CD4-positive, alpha-beta T cell treated with Interleukin-4 for 4 hours (primary cell): ENCODE measurements at places on chromosomes 11 and 22.
A peak's percentile ranks its signal among the peaks of the same experiment; 100 is the strongest.

DNA sequence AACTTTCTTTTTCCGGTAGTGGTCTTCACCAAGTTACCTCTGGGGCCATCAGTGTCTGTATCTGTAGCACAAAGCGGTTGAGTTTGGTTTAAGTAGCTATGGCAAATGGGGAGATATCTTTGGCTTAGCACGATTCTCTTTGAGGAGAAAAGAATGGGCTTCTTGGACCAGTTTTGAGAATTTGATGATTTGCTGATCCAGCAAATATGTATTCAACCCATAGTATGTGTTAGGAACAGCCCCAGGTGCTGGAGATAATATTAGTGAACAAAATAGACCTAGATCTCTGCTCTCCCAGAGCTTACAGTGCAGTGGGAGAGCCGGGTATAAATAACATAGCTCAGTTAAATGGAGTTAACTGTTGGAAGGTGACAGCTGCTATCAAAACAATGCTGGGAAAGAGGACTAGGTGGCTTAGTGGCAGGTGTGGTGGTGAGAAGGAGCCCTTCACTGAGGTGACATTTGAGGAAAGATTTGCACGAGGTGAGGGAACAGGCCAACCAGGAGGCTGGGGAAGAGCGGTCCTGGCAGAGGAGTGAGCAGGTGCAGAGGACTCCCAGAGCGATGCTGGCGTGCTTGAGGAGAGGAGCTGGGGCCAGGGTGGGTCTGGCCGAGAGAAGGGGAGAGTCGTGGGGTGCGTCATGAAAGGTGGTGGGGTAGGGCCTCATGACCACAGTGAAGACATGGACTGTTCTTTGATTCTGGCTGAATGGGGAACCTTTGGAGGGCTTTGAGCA, 5.0 kb downstream of the TBC1D22A start:
- no peak for DNase-seq

- DNase-seq, result no peak
Observed at GRCh38 chr11:113613619-113614018, 92.5 kb downstream of the TMPRSS5 start.

- no peak for DNase-seq
Observed at GRCh38 chr11:14617241-14618027, 26.2 kb upstream of the PDE3B start.

DNA sequence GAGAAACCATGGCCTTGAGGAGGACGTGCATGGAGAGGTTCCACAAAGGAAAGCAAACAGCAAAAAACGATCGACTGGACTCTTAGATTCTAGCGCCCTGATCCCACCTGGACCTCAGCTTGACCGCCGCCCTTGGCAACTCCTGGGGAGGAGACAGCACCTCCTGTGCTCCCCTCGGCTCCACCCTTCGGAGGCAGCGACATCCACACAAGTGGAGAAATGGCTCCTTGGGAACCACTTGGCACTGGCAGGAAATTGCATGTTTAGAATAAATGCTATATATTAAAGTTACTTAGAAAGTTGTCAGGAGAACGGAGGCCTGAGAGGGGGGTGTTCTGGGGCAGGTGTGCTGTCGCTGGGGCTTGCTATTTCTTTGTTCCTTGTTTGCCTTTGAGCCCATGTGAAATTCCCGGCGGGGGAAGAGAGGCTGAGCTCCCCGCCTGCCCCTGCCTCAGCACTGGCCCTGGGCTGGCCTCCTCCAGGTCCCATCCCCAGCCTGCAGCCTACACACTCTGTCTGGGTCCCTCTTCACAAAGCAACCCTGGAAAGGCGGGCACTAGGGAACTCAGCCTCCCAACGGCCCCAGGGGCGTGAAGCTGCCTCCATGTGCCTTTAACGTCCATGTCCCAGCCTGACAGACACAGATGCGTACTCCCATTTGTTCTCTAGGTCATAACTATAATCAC, 395.3 kb downstream of the BRD1 start:
- DNase-seq, result no peak

DNA sequence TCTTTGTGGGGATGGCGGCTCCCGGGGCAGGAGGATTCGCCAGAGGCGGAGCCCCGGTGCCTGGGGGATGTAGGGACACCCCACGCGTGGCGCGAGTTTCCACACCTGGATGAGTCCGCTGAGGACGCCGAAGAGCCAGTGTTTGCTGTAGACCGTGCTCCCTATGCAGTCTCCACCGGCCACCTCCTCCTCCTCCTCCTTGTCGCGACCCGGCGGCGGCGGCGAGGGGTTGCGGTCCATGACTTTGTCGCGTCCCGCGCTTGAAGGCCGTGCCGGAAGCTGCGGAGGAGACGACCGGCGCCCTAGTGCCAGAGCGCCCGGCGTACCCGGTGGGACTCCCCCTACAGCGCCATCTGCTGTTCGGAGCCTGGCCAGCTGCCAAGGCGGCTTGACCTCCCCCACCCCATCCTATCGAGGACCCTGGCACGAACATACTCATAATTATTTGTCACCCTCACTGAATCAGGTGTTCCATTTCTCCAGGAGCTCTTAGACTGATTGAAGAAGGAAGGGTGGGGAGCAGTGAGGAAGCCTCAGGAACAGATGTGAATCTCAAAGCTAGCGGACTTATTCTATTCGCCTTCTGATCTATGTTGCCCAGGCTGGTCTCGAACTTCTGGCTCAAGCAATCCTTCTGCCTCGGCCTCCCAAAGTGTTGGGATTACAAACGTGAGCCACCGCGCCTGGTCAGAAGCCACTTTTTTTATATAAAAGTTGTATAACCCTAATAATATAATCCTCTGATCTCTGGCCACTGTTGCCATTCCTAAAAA, at the start of gene SAAL1:
SAAL1 (minus strand) TSS at position 281 of the 773 bp plus-strand sequence; CDS start at position 240, 41 bp downstream.
- DNase-seq, result peak; percentile 85

- no peak for DNase-seq
Observed at GRCh38 chr11:123775289-123775688, 21.0 kb upstream of the OR6X1 start.

DNA sequence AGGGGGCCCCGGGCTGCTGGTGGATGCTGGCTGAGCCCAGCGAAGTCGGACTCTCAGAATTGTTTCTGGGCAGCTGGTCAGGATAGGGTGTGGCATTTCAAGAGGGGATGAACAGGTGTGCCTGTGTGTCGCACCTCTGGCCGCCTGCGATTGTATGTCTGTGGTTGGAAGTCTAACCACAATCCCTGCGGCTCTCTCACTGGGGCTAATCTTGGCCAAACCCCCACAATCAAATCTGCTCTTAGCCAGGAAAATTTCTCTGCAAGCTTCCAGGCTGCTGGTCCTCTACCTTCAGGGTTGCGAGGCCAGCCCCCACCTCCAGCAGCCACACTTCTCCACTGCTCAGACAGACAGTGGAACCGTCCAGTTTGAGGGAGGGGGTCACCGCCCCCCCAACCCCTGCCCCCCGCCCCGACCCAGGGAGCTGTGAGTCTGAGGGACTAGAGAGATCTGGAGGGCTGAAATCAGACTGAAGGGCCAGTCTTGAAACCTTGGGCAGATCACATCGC, 953 bp downstream of the ATG16L2 start:
- no peak for DNase-seq

- DNase-seq, result no peak
Observed at GRCh38 chr22:44037519-44038375, 13.6 kb downstream of the PARVB start.
